ENCODE measurements at places on chromosomes 7 and 10.

DNA sequence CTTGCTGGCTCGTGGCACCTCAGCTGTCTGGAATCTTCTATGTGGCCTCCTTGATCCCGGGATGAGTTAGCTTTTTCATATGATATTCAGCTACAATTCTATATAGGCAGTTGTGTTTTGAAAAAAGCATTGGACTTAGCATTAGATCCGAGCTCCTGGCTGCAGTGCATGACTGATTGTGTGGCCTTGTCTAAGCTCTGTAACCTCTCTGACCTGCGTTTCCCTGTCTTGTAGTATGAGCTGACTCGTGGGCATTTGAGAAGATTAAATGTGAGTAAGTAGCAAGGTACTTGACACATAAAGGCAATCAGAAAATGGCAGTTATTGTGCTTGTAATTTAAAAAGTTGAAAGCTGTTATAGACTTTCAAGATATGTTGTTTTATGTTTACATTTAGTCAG lies 85.9 kb downstream of the CCNY start:
- no peak for DNase-seq

- DNase-seq: no peak
Observed at GRCh38 chr7:66142996-66143395, 28.3 kb downstream of the CRCP start.

DNA sequence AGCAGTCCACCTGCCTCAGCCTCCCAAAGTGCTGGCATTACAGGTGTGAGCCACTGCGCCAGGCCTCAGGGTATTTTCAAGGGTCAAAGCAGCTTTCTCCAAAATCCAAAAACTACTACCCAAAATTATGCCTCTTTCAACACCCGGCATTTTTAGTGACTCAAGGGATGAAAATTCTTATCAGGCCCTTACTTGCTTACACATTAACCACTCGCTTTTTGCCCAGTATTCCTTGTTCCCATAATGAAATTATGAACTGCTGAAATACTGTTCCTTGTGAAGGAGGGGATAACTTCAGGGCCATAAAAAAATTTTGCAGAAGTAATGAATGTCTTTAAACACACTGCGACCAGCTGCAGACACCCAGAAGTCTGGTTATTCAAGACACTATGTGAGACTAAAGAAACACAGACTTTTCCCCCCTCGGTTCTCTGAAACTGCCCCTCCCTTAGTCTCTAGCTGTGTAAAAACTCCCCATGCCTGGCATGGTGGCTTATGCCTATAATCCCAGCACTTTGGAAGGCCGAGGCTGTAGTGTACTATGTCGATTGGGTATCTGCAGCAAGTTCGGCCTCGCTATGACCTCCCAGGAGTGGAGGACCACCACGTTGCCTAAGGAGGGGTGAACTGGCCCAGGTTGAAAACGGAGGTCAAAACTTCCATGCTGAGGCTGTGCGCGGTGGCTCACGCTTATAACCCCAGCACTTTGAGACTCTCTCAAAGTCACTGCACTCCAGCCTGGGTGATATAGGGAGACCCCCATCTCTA lies 12.0 kb downstream of the FXYD4 start:
- no peak for DNase-seq

- DNase-seq: no peak
Observed at GRCh38 chr10:123275136-123275564, 120.9 kb downstream of the BUB3 start.

- DNase-seq: no peak
Observed at GRCh38 chr7:135859538-135859937, 110.9 kb upstream of the FAM180A start.

DNA sequence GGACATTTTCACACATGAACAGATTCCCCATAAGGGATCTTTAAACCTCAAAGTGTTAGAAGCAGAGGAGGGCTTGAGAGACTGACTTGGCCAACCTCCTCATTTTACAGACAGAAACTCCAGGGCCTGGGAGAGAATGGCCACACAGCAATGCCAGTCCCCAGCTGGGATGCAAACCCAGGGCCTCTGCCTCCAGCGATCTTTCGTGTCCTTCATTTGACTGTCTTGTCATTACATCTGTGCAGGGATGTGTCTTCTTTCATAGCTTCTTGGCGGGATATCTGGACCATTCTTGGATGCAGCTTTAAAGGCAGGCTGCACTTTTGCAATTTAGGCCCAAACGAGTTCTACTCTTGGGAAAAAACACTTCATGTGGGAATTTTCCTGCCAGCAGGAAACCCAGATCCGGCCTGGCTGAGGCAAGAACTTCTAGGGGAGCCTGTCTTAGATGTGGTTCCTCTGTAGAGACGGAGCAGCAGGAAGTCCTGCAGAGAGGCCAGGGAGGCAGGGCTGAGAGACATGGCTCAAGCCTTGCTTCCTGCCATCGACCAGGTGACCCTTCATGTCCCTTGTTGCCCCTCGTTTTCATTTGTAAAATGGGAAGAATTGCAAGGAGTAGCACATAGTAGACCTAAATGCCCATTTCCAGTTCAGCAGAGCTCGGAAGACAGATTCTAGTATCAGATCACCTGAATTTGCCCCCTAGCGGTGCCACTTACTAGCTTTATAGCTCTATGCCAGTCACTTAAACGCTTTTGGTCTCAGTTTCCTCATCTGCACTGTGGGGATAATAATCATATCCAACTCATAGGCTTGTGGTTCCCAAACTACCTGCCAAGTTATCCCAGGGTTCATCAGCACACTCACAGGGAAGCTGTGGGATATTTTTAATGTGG lies 43.9 kb upstream of the SLC29A3 start:
- DNase-seq: no peak

DNA sequence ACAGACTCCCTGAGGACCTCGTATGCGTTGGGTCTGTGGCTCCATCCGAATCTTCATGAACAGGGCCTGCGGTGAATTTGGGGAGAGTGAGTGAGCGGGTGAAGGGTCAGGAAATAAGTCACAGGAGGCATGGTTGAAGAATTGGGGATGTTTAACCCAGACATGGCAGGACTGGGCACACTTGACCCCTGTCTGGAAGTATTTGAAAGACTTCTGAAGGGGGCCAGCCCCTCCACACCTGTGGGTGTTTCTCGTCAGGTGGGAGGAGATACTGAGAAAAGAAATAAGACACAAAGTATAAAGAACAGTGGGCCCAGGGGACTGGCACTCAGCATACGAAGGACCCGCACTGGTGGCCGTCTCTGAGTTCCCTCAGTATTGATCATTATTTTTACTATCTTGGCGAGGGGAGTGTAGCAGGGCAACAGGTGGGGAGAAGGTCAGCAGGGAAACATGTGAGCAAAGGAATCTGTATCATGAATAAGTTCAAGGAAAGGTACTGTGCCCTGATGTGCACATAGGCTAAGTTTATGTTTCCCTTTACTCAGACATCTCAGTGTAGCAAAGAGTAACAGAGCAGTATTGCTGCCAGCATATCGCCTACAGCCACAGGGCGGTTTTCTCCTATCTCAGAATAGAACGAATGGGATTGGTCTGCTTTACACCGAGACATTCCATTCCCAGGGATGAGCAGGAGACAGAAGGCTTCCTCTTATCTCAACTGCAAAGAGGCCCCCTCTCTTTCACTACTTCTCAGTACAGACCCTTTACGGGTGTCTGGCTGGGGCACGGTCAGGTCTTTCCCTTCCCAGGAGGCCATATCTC lies 38.2 kb upstream of the PFKFB3 start:
- DNase-seq: no peak

- DNase-seq: no peak
Observed at GRCh38 chr7:21454182-21454581, 26.3 kb downstream of the SP4 start.

DNA sequence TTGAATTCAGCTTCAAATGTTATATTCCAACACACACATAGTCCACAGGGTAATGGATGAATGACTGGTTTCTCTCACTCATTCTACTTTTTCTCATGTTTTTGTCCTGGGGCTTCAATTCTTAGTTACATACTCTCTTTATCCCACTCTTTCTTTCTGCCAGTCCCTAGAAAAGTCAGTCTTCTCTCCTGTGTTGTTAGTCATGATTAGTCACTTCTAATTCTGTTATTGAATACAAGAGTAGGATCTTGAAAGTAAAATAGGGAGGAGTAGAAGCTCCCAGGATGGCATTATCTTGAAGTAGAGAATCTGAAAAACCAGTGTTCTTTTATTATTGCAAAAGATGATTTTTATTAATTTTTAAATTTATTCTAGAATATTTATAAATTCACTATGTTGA lies 45.5 kb upstream of the CALCR start:
- no peak for DNase-seq

DNA sequence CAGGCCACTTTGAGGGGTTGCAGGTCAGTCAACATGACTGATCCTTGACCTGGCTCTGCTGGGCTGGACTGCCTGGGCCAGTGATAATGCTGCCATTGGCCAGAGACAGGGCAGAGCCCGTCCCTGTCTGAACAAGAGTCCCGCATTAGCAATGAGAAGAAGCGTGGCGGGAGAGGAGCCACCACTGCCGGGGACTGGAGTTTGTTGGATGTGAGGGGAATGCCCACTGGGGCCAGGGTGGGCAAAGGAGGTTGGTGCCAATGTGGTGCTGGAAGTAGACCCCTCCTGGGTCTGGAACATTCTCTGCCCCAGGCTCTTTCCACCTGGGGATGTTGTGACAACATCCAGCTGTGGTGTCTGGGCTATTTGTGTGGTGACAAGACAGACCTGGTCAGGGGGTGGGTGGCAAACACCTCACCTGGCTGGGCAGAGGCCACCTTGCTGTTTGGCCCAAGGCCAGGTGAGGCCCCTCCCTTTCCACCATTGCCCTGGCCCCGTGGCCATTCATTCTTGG lies 7.6 kb downstream of the SAP25 start:
- no peak for DNase-seq

DNA sequence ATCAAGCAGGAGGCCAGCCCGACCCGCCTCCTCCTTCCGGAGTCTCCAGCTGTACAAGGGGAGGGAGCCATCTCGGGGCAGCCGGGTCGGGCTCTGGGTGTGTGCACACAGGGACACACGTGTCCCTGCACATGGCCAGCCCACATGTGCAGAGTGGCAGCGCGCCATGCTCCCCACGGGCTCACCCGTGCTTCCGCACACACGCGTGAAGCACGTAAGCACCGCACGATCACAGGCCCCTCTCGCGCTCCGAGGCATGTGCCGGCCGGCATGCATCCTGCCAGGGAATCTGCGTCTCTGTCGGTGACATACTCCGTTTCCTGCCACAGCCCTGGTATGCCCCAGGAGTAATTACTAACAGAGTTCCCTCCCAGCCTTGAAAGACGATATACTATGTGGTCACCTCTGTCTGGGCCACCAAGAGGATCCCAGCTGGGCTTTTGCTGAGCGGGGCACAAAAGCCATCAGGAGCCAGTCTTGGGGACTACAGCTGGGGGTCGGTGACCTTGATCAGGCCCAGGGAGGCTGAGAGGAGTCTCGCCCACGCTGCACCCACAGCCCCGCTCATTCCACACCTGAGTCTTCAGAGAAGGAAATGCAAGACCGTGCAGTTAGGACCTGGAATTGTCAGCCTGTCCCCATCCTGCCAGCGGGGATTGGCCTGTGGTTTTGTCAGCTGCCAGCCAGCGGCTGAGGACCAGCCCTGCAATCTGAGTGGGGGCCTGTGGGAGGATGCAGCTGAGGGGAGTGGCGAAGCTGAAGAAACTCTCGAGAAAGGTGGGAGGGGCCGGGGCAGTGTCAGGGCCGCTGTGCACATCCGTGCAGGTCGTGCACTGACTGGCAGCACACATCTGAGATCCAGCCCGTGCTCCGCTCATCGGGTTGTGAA lies 11.0 kb upstream of the LFNG start:
- peak; percentile 82 for DNase-seq

DNA sequence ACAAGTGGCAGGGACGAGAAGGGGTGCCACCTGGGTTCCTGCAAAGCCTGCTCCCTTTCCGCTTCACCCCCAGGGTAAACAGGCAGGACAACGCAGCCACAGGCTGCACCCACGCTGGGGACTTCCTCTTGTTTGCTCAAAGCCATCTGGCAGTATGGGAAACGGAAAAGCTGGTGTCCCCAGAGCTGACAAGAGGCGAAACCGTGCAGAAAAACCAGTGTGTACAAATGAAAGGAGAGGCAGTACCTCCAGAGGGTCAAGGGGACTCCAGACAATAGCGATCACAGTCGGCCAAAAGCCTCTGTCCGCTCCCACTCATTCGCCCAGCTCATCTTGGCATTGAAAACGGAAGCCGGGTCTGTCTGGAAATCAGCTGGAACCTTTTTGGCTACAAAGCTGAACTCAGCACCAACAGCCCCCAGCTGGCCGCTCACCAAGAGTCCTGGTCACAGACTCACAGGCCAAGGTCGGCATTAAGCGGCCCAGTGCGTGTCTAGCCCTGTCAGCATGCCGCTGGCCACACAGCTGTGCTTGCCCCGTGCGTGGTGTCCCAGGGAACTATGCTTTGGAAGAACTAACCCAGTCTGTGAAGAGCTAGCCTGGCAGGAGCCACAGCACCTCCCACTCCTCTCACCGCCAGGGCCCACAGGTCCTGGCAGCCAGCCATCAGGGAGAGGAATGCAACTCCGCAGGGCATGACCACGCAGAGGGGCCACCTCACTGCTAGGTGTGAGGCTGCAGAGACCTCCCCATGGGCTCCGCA lies 10.4 kb downstream of the TNS3 start:
- DNase-seq: no peak

DNA sequence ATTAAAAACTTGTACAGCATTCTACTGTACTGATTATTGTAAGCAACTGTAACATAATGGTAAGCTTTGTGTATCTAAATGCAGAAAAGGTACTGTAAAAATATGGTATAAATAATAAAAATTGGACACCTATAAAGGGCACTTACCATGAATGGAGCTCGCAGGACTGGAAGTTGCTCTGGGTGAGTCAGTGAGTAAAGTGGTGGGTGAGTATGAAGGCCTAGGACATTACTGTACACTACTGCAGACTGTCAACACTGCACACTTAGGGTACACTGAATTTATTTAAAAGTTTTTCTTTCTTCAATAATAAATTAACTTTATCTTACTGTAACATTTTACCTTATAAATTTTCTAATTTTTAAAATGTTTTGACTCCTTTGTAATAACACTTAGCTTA lies 118.6 kb upstream of the ASAH2 start:
- DNase-seq: no peak
